Adipocyte (in vitro differentiated cells): ENCODE measurements at places on chromosomes 5 and 9.

DNA sequence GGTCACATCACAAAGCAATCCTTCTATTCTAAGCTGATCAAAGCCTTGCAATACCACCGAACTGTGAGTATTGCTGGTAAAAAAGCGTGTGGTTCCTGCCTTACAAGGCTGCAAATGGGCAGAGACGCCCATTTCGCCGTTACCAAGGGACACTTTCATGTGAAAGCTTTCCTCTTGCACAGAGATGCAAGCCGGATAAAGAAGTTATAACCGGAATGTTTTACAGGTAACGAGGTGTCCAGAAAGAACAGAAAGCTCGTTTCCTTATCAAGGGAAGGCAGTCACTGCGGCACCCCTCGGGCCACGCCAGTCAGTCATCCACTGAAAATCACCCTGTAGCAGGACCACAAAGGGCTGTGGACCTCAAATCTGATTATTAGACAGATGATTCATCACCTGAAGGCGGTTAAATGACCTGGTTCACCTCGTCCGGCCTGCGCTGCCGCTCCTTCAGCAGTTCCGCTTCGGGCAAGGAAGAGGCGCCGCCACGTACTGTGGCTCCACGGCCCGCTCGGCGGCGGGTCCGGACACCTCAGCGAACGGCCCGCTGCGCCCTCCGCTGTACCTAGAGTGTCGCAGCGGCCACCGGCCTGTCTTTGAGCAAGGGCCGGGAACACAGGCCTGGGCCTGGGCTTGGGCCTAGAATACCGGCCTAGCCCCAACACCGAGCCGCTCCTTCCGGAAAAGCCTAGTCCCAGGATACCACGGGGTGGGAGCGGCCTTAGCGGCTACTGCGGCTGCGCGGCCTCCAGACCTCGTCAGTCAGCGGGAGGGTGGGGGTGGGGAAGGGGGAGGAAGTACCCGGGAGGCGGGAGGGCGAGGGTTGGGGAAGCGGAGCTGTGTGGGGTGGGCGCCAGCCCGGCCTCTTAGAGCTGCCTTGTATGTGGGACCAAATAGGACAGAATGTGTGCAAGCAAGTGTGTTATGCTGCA, at the start of gene KLHL9:
Gene KLHL9, minus strand, starts transcription at position 704 of the 932 bp plus-strand sequence. Its CDS starts 545 bp downstream, at position 159.
- DNase-seq = peak; percentile 98

DNA sequence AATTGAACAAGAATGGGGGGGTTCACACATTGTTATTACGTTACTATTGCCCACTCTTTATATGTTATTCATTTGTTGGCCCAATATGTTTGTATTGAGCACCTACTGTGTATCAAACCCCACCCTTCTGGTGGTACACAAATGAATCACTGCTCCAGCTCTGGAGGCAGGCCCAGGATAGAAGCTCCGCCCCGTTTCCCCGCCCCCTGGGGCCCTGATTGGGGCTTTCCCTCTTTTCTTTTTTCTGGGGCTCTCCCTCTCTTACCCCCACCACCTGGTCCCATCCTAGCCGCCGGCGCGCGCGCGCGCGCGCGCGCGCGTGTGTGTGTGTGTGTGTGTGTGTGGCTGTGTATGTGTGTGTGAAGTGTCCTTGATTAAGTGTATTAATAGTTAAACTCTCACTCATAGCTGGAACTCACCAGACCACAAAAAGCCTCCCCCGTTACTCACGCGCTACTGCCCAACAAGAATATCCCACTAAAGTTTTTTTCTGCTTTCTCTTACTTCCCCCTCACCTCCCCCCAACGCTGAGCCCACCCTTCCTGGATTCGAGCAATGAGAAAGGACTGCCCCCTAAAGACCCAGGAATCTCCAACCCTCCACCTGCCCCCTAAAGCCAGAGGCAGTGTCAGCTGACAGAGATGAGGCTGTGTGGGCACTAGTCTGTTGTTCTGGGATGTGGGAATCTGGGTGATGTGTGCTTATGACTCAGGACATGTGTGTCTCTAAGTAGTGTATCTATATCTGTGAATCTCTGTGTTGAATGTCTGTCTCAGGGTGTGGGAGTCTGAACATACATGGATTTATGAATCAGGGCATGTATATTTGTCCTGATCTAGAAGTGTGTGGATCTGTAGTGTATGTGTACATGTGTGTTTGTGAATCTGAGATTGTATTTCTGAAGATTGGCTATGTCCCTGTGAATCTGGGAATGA, 4.0 kb downstream of the CXXC5 start:
- peak; percentile 90 for DNase-seq

- peak; percentile 90 for DNase-seq
These were observed 2.1 kb downstream of the SYNPO start for GRCh38 chr5:150642567-150642927.

GRCh38 chr5:4142842-4143241, 547.2 kb downstream of the IRX1 start:
- no peak for DNase-seq

DNA sequence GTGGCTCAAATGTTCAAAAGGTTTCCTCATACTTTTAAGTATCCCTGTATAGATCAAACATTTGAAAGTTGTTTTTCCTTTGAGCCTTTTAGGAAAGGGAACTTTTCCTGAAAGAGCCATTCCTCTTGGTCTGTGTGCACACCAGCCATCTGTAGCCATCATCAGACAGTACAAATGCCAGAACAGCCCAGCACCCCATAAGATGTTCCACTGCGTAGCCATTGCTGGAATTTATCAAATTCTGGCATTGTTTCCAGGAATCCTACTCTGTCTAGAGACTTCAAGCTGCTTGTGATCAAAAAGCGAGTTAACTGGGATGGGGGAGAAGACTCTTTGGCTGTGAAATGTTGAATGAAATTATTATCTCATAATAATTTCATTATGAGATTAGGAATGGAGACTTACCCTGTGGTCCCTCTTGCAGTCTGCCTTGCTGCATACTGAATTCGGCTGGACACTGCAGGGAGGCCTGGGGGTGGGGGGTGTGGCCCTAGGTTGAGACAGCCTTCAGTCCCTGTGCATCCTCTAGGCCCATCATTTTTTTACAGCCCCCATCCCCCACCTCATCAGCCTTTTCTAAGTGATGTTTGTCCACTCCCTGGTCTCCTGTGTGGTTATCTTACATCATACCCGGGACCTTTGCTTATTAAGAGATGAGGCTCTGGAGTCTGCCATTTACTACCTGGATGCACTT, 99.8 kb downstream of the RALGPS1 start:
- peak; percentile 38 for DNase-seq

DNA sequence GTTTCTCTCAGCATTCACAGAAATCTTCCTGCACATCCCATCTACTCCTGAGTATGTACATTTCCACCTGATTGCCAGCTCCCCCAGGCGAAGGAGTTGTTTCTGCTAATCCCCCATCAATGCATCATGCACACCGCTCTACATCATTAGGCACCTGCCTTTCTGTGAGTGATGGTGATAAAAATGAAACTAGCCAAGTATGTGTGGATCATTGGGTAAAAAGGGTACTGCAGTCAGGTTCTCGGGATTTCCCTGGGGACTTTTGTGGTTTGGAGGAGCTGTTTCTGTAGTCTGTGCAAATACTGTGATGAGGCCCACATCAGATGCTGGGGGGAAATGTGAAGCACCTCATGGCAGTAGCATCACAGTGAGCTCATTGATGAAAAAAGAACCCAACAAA, 30.4 kb downstream of the CAMK4 start:
- DNase-seq = peak; percentile 4

DNA sequence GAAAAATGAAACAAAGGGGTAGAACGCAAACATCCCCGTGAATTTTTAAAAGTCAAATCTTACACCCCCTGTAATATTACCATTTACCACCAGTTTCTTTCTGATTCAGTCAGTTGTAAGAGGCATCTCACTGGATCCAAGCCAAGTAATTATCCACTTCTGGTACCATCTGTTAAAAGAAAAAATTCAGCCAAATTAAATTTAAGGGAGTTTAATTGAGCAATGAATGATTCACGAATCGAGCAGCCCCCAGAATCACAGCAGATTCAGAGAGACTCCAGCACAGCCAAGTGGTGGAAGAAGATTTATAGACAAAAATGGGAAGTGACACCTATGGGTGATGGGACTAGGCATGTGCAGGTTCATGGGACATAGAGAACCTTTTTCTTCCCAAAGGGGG, 29.9 kb upstream of the MTMR12 start:
- DNase-seq = no peak

DNA sequence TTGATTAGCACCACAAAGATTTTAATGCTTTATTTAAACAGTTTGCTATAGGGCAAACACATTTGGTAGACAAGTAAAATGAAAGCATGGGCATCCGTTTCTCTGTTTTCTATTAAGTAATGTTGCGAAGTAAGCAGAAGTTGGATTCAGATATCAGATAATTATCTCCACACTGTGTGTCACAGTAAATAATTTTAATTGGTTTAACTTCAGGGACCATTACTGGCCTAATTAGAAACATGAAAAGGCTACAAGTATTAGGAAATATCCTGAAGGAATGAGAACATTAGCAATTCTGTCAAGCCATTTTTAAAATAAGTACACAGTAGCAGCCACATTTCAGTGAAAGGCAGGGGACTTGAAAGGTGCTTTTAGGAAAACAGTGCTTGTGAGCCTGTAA, 975.4 kb downstream of the NR2F1-AS1 start:
- DNase-seq = peak; percentile 40

GRCh38 chr5:6315580-6315979, 62.8 kb downstream of the MED10 start:
- no peak for DNase-seq

DNA sequence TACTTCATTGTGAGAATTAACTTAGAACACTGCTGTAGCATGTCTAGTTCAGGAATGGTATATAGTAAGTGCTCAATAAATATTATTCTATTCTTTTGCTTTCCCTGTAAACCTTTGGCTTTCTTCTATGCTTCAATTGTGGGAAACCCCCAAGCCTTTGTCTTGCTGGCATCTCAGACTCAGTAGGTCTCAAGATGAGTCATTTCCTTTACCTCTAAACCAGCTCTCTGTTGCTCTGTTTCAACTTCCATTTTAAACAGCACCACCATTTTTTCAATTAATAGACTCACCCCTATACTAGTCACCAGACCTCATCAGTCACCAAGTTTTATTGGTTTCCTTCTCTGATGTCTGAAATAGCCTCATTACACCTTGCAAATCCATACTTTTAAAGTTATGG, 43.5 kb downstream of the DMAC1 start:
- no peak for DNase-seq

DNA sequence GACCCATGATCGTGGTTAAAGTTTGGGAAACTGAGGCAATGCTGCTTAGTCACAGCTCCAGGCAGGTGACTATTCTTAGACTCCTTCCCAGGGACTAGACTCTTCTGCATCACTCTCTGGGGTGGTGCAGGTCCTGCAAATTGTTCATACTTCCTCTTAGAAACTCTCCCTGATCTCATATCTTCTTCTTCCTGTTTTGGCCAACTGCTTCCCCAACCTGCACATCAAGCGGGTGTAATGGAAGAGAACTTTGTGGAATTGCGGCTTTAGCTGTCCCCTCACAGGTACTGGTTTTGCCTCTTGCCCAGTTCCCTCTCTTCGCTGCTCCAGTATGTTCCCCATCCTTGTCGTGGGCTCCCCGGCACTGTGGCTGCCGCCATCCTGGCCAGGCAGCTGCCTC, 111.5 kb upstream of the CTSL start:
- DNase-seq = no peak

- DNase-seq = no peak
These were observed 65.8 kb downstream of the SEMA4D start for GRCh38 chr9:89431930-89432725.

DNA sequence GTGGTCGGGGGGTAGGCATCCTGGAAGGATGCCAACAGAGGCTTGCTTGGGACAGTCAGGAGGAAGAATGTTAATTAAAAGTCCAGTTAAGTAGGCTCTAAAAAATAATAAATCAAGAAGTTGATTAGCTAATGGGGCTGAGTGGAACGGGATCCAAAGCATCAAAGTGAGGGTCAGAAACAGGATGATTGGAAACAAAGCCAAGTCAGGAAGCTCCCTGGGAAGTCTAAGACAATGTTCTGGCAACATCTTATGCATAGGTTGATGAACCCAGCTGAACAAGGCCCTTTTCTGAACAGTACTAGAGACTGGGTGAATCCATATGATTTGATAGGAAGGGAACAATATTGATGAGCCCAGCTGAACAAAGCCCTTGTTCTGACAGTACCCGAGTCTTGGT, 50.2 kb upstream of the STARD4 start:
- DNase-seq = no peak

DNA sequence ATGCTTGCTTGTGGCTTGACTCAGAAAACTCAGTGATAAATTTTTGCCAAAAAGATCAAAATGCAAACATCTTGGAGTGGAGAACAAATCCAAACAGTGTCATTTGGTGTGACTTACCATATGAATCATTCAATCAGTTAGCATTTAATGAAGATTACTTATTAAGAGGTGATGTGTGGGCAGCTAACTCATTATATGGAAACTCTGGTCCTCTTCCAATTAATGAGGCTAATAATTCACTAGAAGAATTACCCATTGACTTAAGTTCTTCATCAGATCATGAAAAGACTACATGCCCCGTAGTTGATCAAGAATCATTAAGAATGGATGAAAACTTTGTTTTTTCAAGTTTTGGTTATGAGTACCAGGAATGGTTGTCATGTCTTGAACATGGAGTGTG, 141.8 kb downstream of the UNC13B start:
- DNase-seq = no peak

GRCh38 chr9:2729721-2730120, 12.4 kb downstream of the KCNV2 start:
- DNase-seq = no peak

DNA sequence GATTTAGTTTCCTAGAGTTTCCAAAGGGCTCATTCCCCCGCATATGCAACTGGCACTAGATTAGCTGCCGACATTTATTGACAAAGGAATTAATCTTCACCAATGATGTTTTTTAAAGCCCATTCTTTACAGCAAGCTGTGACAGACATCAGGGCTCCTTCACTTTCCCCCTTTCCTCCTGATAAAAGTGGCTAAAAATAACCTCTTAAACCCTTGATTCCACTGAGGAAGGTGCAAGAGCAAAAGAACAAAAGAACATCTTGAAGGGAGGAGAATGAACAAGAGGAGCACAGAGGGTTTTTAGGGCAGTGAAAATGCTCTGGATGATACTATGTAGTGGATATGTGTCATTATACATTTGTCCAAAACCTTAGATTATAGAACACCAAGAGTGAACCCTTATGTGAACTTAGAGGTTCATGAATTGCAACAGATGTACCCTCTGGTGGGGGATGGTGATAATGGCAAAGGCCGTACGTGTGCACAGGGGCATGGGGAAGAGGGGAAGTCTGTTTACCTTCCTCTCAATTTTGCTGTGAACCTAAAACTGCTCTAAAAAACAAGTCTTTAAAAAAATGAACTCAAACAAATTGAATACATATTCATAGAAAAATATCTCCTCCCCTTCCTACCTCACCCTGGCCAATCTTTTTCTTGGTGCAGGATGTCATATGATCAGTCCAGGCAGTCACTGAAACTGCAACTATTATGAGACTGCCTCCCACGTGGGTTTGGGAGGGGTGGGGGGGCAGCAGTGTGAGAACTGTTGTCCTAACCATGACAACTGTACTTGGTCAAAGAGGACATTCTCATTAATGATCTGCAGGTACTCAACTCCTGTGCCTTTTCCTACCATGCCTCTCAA, 83.0 kb downstream of the MARCHF3 start:
- no peak for DNase-seq

DNA sequence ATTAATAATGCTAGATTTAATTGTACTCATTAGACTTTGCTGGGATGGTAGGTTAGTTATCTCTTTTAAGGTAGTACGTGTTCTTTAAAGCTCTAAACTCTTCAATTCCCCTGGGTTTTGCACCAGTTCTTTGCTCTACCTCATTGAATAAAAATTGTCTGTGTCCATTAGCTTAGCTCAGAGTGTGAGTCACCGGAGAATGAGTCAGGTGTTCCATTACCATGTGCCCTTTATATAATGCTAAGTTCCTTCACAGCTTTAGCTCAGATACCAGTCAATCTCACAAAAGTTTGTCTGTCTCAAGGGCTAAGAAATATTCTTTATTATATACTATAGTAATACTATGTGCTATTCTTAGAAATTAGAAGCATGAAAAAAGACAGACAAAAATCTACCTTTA, 339.4 kb downstream of the PRELID2 start:
- peak; percentile 82 for DNase-seq
